ENCODE measurements at places on chromosomes 12 and 14.

DNA sequence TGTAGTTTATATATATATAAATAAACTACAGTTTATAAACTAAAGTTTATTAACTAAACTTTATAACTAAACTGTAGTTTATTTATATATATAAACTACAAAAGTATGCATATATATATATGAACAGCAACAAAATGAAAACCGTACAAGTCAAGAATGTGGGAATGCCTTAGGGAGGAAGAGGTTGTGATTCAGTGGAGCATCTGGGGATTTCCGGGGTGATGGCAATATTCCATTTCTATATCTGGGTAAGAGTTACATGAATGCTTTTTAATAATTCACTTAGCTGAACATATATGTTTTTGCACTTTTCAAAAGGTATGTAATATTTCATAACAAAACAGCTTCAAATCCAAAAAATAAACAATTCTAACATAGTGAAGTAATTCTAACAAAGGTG, 30.1 kb upstream of the CAND1 start:
- DNase-seq: no peak

DNA sequence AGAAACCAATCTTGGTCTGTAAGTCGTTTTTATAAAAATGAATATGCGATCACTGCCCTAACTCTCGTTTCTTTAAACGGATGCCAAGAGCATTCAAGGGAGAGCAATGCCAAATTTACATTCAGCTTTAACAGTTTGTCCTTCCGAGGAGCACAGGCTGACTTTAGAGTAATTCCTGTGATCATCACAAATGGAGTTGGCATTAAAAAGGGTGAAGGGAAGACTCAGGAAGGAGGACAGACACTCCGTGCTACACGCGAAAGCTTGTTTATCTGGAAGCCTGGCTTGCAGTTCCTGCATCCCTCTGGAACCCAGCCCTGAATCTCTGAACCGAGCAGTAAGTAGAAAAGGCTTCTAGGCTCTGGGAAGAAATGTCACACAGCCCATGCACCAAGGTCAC, 78.4 kb downstream of the PAPOLA start:
- DNase-seq: no peak

DNA sequence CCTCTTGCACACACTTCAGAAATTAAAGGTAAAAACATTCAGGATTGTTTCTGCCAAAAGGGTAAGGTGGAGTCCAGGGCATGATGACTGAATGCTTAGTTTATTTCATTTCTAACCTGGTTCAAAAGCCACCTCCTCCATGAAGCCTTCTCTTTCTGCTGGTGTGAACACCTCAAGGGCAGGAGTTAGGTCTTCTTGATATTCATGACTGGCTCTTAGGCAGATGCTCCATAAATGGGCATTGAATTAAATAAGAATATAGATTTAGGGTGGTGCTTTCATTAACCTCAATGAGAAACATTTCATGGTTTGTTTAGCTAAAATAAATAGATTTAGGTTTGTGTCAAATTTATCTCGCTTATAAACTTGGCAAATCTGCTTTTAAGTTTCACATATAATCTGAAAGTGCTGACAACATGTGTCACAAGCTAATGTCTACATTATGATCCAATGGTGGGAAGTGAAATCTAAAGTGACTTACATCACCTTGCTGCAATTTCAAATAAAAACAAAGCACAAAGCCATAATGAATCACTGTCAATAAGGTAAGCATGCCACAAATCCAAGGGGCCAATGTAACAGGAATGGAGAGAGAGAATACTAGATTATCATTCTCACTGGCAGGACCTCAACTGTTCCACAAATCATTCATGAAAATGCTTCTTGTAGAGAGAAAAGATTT, 72.7 kb upstream of the GRIP1 start:
- DNase-seq: no peak

- no peak for DNase-seq
Observed at GRCh38 chr14:56211844-56212243, 93.6 kb downstream of the PELI2 start.

- no peak for DNase-seq
Observed at GRCh38 chr14:75927564-75928087, 54.2 kb downstream of the TGFB3 start.

- no peak for DNase-seq
Observed at GRCh38 chr14:62015945-62016344, 253.7 kb downstream of the SNAPC1 start.

DNA sequence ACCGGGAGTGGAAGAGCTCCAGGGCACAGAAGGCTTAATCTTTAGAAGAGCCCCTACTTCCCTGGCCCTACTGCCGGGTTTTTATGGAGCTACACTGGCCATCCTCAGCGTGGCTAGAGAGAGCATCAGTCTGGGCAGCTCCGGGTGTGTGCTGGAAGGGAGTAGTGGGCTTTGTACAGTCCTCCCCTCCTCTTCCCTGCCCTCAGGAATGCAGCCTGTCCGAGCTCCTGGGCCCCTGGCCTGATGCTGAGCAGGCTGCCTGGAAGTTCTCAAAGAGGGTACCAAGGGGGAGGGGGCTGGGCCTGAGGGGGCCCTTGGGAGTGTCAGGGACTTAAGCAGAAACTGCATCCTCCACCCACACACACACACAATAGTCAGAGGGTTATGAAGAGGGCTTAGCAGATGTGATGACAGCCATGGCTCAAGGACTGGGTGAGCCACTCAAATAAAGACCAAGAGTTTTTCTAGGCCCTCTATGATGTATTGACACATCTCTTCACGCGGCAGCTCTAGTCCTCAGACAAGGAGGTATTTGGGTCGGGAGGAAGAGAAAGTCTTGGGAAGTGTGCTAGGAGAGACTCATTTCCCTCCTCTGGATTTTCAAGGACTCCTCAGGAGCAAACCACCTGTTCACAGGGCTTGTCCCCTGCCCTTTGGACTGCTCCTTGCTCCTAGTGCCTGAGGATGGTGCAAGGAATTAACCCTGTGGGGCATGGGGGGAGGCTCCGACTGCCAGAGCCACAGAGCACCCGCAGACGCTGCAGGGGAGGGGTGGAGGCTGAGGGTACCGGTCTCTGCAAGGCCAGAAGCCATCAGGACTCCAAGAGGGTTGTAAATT, 16.5 kb upstream of the FIGNL2 start:
- no peak for DNase-seq

GRCh38 chr12:82474181-82474797, 116.0 kb downstream of the METTL25 start:
- no peak for DNase-seq

- DNase-seq: no peak
Observed at GRCh38 chr14:53701108-53701875, 255.3 kb downstream of the BMP4 start.

DNA sequence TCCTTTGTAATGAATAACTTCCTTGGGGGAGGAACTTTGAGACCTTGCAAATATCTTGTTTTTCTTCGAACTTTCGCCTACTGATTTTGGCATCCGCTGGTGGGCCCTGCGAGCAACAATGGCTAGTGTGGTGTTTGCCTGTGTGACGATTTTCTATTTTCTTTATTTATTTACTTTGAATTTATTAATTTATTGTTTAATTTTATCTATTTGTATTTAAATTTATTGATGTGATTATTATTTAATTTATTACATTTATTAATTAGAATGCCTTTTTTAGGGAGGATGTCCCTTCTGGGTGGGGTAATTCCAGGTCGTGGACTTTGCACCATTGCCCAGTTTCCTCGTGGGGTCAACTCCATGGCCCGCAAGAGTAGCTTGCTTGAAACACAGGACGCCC, 149.7 kb downstream of the ZNF664 start:
- DNase-seq: no peak

GRCh38 chr14:61455351-61455750, 134.0 kb downstream of the PRKCH start:
- no peak for DNase-seq

- no peak for DNase-seq
Observed at GRCh38 chr14:91269076-91269991, 24.8 kb upstream of the GPR68 start.

- DNase-seq: no peak
Observed at GRCh38 chr12:8011331-8011730, 21.2 kb upstream of the FOXJ2 start.

DNA sequence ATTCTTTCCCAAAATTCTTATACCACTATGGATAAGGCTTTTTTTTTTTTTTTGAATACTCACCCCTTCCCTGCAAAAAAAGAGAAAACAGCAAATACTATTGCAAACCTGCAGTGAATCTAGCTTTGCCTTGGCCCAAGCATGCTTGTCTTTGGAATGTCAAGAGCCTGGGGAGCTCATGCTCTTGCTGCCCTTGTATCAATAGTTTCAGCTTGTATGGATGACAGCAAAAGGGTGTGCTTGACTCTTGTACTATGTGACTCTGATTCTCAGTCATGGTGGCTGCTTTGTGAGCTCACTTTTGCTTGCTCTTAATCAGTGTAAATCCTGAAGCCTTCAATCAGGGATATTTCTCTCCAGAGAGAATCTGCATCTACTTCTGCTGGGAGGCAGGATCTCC, 149.2 kb downstream of the EMP1 start:
- DNase-seq: no peak

Measured in CD4-positive, alpha-beta T cell treated with Interleukin-2 at 100 ng/mL for 4 hours (primary cell).